ENCODE measurements at places on chromosomes 7 and 10.

GRCh38 chr10:86178401-86179152 lies 188.0 kb downstream of the GRID1 start:
- peak; percentile 4 for DNase-seq

DNA sequence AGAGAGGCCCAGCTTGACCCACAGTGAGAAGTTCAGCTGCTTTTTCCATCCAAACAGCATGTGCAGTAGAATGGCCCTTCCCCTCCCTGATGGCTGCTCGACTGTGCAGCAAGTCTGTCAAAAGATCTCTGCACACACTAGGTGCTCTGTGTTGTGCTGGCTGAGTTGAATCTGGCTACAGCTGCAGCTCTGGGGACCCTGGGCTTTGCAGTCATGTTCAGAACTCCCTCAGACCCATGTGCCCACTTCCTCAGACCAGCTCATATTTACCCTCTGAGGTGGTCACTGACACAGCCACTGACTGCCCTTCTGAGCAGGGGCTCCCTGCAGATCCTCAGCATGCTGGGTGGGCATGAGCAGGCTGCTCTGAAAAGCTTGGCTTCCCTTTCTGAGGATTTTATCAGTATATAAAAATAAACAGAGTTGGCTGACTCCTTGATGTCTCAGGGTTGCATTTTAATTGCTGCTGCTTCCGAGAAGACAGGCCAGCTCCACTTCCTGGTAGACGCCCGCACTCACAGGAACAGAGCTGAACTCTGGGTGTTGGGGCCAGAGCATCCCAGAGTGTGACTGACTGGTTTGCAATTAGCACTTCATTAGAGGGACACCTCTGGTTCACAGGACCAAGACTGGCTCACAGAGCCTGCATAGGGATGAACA lies 507.9 kb downstream of the RPS24 start:
- no peak for DNase-seq

GRCh38 chr7:144388950-144389349 lies 14.5 kb downstream of the NOBOX start:
- no peak for DNase-seq

DNA sequence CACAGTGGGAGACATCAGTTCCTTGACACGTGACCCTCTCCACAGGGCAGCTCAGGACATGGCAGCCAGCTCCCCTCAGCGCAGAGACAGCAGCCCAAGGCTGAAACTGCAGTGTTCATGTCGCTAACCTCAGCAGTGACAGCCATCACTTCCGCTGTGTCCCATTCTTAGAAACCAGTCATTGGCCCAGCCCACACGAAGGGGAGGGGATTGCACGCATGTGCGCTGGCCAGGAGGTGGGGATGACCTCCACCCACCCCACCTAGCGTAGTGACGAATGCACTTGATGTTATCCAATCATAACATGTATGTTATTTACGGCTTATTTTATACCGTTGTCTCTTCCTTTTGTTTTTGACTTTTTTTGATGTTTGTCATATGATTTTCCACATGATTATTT lies 36.9 kb upstream of the EGFR start:
- no peak for DNase-seq

GRCh38 chr7:122460936-122461335 lies 156.4 kb upstream of the FEZF1 start:
- peak; percentile 66 for DNase-seq

DNA sequence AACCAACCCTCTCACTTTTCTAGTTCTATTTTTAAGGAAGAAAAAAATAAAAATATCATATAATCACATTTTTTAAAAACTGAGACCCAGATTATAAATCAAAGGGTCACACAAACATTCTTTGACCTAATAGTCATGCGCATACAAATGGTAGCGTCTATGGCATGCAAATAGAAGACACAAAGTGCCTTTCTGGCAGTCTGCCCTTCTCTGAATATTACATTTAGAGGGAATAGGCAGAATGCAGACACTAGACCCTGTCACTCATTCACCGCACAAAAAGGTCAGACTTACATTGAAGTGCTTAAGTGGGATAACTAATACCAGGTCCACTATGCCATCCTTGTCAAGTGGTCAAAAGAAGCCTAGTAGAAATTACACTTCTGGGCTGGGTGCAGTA lies 26.5 kb upstream of the FHIP2A start:
- DNase-seq = no peak

DNA sequence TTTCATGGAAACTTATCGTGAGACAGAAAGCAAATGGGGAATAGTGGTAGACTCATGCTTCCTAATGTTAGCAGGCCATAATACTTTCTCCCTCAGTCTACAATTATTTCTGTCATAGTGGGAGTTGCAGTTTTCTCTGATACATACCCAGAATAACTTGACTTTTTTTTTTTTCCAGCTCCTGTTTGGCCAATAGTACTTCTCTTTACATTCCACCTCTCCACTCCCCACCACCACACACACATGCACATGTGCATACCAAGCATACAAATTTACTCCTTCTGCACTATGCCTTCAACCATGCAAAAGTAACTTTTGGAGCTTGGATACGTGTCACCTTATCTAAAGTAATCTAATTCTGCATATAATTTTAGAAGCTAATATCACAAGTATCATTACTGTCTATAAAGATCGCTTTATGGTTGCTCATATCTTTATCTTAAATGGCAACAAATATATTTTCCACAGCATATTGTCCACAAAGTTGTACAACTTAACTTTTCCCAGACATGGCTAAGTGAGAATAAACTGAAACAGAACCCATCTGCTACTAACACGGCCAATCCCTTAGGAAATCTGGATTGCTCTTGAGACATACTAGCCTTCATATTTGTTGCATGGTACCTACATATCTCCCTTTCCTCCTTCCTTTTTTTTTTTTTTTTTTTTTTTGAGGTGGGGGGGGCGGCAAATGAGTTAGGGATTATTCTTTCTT lies 49.0 kb downstream of the TES start:
- DNase-seq = peak; percentile 30

GRCh38 chr7:105006367-105007136 lies 7.5 kb upstream of the KMT2E start:
- DNase-seq = peak; percentile 29

DNA sequence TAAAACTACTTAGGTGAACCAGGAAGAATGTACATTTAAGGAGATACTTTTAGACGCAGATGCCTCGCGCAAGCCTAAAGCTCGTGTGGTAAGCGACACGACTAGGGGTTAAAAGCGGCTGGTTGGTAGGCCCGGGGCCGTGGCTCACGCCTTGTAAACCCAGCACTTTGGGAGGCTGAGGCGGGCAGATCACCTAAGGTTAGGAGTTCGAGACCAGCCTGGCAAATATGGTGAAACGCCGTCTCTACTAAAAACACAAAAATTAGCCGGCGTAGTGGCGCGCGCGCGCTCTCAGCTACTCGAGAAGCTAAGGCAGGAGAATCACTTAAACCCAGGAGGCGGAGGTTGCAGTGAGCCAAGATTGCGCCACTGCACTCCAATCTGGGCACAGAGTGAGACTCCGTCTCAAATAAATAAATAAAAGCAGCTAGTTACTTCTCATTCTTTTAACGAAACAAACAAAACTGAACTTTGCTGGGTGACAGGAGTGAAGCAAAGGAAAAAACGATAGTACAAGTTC lies 879 bp downstream of the NUDT5 start:
- peak; percentile 40 for DNase-seq

- no peak for DNase-seq
These were observed 757 bp upstream of the GRID1 start for GRCh38 chr10:86367152-86367951.

GRCh38 chr10:83522456-83522855 lies 616.9 kb upstream of the GHITM start:
- DNase-seq = no peak

- peak; percentile 82 for DNase-seq
These were observed 26.1 kb upstream of the RSU1 start for GRCh38 chr10:16843252-16843870.
